Lung (tissue), 17 donors: ENCODE measurements at places on chromosomes 13 and 19.

- no peak for DNase-seq
These were observed 5.8 kb downstream of the KIRREL2 start for GRCh38 chr19:35862528-35862927.

GRCh38 chr13:19182536-19182935 lies 912 bp upstream of the TUBA3C start:
- no peak for DNase-seq

DNA sequence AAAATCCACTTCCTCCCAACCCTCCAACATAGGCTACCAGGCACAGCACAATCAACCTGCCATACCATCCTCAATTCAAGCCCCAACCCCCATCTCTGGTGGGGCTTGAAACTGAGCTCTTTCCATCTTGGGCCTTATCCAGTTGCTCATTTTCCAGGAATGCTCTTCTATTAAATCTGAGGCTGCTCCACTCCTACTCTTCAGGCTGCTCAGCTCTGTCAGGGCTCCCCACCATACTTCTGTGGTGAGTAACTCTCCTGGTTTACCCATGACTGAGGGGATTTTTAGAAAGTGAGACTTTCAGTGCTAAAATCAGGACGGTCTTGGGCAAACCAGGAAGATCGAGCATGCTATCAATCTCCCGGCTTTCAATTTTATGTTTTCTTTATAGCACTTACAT lies 512.8 kb downstream of the LMO7 start:
- no peak for DNase-seq

DNA sequence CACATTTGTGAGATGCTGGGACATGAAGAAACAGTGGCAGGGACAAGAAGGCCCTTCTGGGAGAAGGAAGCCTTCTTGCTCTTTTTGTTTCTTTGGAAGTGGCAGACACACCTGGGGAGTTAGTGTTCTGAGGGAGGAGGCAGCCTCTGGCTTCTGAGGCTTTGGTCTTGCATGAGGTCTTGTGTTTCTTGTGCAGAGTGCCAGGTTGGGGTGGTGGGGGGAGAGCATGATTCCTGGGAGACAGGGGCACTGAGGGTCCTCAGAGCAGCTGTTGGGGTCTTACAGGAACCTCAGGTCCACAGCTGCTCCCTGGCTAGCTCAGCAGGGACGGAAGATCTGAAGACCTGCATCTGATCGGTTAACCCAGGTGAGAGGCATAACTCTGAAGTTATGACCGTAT lies 167.5 kb upstream of the ZNF536 start:
- DNase-seq = no peak

DNA sequence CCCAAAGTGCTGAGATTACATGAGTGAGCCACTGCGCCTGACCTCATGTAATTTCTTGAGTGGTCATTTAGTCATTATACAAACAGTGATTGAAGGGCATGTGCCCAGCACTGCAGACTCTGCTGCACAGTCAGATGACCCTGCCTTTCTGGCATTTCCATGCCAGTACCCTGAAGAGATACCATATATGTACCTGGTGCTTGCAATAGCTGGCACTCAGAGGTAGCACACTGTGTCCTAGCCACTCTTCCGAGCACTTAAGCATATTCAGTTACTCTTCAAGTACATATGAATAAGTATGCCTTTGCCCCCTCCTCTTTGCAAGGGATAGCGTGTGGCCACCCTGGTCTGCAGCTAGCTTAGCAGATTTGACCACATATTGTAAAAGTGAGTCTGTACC lies 15.5 kb downstream of the STX10 start:
- no peak for DNase-seq

- DNase-seq = peak; percentile 60
These were observed 1.6 kb downstream of the MYH14 start for GRCh38 chr19:50204811-50205675.

DNA sequence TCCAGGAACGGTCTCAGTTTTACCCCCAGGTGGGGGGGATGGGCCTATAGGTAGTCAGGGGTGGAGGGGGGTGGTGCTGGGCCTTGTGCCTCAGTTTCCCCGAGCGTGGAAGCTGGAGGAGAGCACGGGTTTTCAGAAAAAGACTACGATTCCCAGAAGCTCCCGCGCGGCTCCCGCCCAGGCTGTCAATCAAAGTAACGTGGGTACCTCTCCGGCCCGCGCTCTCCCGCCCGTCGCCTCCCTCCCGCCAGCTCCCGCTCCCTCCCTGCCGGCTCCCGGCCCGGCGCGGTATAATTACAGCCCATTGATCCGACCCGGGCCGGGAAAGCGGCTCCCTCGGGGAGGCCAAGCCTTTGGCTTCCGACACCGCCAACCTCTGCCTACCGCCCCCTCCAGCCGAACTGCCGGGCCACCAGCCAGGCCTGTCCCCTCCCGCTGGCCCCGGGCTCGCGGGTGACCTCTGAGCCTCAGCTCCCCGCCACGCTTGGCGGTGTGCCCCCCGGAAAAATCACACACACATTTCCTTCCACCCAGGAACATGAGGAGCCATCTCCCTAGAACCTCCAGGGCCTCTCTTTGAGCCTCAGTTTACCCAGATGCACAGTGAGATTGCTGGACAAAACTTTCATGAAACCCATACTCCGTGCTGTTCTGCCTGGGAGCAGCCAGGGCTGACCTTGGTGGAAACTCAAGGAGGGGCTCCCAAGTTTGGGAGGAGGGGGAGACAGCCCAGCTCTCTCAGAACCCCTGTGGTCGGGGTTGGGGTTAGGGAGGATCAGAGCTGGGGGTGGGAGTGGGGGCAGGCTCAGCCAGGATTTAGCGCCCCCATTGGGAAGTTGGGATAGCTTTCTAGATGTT lies 7.3 kb upstream of the TLE2 start:
- DNase-seq = peak; percentile 99

- DNase-seq = no peak
These were observed 703 bp upstream of the CILP2 start for GRCh38 chr19:19537075-19538048.

DNA sequence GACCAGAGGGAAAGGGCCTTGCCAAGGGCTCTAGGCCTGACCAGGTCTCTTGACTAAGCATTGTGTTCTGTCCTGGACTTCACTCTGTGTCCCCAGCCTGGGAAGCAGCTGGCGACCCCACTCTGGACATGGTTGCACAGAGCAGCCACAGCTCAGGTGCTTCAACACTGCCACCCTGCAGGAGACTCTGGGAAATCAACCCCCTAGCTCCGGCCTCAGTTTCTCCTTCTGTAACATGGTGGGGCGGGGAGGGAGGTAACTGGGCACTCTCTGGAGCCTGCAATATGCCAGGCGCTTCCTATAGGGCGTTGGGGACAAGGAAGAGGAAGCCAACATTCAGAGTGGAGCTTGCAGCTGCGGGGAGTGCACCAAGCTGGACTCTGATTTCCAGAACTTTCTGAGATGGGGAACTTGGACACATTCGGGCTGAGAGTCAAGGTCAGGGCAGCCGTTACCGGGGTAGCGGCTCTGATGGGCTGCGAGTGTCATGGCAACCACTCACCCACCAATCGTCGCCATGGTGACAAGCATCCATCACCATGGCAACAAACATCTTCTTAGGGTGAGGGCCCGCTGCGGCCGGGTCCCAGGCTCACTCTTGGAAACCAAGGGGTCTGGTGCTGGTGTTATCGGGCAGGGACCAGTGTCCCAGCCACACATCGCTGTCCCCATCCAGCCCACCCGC lies 12.8 kb downstream of the F2RL3 start:
- no peak for DNase-seq

DNA sequence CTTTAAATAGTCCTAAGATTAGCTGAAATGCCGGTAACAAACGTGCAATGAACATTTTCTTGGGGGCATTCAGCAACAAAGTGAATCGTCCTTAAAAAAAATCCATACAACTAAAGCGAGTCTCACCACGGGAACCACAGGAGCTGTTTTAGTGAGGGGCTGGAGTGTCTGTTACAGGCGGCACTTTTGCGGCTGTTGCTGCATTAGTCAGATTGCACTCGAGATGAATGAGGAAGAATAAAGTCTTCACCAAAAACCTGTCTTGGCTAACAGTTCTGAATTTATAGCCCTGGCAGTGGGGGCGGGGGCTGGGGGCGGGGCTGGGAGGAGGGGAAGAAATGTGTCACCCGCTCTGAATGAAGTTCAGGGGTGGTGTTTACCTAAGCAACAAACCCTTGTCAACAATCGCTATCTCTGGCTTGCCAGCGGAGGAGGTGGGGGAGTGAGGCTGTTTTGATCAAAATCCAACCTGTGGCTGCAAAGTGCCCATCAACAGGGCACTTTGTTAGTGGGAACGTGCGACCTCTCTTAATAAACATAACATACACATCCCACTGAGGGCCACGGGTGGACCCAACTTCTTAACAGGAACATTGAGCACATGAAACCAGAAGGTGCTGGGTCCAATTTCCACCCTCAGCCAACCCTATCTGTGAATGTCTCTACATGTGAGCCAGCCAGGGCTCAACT lies 44.5 kb downstream of the RFX2 start:
- DNase-seq = peak; percentile 68

GRCh38 chr19:10805065-10805757 lies 30.8 kb downstream of the TMED1 start:
- no peak for DNase-seq

DNA sequence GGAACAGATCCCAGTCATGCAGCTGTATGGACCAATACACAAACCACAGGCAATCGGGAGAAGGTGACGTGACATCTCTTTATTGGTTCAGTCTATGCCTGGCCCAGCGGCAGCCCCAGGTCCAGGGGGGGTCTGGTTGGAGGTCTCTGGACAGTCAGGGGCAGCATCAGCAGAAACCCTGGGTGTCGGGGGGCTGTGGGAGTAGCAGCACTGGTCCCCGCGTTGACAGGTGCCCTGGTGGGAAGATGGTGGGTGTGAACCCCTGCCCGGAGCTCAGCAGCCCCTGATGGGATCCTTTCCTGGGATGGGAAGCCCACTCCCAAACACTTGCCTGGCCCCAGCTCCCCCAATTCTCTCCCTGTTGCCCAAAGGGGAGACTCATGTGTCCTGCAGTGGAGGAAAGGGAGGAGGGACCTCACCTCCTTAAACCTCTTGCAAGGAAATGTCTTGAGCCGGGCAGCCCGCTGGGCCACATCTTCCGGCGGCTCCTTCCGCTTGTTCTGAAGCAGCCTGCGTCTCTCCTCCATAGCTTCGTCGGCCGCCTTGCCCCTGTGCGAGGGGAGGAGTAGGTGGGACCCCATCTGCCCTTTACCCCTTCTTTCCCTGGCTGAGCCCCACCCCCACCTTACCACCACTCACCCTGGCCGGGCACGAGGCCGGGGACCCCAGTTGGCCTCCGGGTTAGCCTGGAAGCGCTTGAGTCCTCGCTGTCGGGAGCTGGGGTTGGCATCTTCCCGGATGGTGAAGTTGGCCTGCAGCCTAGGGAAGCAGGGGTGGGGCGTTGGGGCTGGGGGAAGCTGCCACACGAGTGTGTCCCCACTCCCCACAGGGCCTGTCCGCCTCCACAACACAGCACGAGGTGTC lies 2.4 kb upstream of the LYL1 start:
- no peak for DNase-seq

DNA sequence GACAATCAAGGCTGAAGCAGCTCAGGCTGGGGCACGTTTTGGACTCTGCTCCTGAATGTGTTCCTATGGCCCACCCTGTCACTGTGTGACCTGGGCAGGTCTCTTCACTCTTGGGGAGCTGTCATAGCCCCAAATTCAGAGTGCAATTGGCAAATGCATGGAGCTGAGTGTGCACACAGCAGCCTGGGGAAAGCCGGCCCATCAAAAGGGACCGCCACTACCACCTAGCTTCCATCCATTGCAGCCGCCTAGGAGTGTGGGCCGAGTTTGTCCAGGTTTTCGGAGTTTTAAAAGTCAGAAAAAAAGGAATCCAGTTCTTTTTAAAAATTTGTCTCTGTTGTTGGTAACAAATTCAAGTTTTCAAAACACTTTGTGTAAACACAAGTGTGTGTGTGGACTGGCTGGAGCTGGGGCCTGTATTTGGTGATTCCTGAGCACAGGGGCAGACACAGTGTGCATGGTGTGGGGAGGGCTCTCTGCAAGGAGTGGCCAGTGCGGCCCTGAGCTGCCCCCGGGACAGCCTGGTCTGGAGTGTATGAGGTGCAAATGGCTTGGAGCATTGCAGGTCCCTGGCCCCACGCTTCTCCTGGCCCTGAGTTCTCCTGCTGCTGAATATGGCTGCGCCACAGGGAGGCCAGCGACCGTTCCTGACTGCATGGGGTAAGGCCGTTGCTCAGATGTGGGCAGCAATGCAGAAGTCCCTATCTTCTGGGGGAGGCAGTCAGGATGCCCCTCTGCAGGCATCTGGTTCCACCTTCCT lies 13.2 kb upstream of the ZNF536 start:
- no peak for DNase-seq

DNA sequence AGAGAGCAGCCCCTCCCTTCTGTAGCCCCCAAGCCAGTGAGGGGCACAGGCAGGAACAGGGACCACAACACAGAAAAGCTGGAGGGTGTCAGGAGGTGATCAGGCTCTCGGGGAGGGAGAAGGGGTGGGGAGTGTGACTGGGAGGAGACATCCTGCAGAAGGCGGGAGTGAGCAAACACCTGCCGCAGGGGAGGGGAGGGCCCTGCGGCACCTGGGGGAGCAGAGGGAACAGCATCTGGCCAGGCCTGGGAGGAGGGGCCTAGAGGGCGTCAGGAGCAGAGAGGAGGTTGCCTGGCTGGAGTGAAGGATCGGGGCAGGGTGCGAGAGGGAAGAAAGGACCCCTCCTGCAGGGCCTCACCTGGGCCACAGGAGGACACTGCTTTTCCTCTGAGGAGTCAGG lies 4.2 kb downstream of the KLK3 start:
- no peak for DNase-seq

DNA sequence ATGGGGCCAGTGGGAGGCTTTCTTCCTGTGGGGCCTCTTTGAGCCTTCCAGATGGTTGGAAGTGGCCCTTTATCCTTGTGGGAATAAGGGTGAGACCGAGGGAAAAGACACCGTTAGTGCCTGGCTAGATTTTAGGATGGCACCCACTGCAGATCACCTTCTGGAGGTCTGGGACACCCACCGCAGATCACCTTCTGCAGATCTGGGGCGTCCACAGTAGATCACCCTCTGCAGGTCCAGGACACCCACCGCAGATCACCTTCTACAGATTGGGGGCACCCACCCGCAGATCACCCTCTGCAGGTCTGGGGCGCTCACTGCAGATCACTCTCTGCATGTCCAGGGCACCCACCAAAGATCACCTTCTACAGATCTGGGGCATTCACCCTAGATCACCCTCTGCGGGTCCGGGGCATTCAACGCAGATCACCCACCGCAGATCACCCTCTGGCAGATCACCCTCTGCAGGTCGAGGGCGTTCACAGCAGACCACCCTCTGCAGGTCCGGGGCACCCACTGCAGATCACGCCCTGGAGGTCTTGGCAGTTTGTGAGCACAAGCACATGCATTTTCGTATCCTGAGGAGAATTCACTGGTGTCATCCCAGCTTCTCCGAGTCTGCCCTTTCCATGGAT lies 153.4 kb upstream of the TSHZ3 start:
- DNase-seq = no peak
